H1 (cell line): ENCODE measurements at places on chromosomes 5 and 9. TPM values are rescaled to one million over a fixed set of nuclear protein-coding genes. Genes with fewer than 3 reads are reported as not detected.

The TBC1D13 gene
- 21.3 and 26.3 TPM in 2 replicates for total RNA-seq

The ECM2 gene
- total RNA-seq: not detected in 2 replicates

DNA sequence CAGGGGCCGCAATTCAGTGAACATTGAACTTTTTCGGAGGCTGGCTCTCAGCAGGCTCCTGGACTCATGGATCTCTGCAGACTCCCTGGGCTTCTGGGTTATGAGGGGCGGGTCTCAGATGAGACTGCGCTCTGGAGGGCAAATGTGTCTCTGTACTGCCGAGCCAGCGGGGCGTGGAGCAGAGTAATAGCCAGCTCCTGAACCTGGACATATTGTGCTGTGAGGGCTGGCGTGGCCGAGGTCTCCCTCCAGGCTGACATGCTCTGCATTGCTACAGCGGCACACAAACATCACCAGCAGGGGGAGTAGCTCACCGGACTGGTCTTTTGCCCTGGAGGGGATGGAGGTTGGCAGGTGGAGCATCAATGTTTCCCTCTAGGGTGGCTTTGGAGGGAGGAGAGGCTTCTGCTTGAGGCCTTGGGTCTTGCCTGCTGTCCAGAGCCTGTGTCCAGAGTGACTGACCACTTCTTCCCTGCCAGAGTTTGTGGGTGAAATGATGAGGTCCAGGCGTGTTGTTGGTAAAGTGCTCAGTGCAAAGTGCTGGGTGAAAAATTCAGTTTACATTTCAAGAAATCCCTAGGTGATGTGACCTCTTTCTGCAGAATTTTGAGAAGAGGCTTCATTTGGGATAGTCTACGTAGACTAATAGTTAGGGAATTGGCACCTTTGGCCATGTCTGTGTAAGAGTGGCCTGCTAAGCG is 10.9 kb upstream of the GADD45G start:
- no peak overlapping the region for H3K27ac ChIP-seq
- no peaks in the 10 kb centered on the region for H3K27me3 ChIP-seq
- H3K4me1 ChIP-seq: peaks cover 8% of the 10 kb centered on the region
- H3K4me3 ChIP-seq: no peak overlapping the region

DNA sequence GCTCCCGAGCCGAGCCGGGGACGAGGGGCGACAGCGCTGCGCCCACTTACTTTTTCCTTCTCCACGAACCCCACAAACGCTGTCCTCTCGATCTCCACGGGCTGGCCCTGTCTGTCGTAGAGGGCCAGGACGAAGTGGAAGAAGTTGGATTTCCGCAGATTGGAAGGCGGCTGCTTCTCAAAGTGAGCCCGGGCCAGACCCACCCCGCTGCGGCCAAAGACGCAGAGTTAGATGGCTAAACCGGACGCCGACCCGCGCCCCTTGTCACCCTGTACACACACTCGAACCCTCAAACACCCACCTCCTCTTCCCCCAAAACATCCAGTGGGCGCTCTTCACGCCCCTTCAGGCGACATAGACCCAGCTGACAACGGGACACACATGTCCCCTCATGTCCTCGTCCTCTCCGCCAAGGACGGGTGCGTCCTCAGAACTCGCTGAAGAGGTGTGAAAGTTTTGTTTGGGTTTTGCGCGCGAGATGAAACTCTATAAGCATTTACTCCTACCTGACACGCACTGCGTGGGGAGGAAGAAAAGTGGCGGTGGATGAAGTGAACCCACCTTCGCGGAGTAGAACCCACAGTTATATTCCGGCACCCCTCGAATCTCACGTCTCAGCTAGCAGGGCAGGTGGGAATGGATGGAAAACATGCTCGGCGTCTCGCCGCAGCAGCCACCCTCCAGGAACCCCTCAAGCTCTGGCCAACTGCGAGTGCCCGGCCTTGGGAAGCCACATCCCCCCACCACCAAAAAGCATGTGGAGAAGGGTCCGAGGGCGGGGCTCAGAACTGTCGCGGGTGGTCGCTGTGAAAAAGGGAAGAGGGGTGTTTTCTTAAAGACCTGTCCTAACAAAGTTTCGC is 2.6 kb downstream of the EBF1 start:
- no peak overlapping the region for H3K27ac ChIP-seq
- H3K36me3 ChIP-seq: no peaks in the 10 kb centered on the region
- no peak overlapping the region; the same call in 1 of the 2 replicates for H3K4me3 ChIP-seq
- peaks cover 30% of the 10 kb centered on the region for H3K4me1 ChIP-seq

- H3K27me3 ChIP-seq: no peaks in the 10 kb centered on the region
- no peaks in the 10 kb centered on the region; the same call in 1 of the 2 replicates for H3K36me3 ChIP-seq
- no peak for DNase-seq
- H3K4me3 ChIP-seq: peak overlapping the region; percentile 63
- peaks cover 5% of the 10 kb centered on the region for H3K4me1 ChIP-seq
Measured at GRCh38 chr5:1293416-1294205, 1.3 kb downstream of the TERT start.

DNA sequence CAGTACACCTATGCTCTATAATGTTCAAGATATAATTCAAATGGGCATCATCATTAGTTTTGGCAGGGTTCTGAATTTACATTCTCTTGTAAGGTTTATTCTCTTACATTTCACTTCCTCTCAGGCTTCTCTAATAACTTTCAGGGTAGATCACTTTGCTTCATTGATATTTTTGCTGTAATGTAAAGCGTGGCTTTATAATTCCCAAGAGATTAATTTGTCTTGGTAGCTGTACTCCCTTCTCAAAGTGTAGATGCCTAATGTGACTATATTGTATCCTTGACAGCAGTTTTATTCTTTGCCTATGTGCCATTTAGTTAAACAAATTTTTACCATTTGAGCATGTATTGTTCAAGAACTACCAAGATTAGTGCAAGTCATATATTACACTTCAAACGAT is 889.1 kb downstream of the TAF11L14 start:
- H3K4me3 ChIP-seq: no peak overlapping the region
- H3K27me3 ChIP-seq: no peaks in the 10 kb centered on the region
- no peak overlapping the region for H3K27ac ChIP-seq
- DNase-seq: no peak

DNA sequence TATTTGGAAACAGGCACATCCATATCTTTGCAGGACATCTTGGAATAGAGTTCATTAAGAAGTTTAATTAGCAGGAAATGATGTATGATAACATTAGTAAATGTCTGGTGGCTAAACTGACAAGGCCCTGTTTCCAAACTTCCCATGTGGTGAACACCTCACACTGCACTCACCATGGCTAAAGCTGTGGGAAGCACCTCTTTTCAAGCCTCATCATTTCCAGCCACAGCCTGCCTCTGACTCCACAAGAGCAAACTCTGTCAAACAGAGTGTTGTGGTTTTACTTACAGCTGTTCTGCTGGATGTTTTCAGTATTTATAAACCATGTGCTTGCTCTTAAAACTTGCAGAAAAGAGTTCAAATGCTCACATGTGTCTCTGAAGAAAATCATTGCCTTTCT is 14.9 kb upstream of the NDUFB6 start:
- H3K27me3 ChIP-seq: no peaks in the 10 kb centered on the region
- no peak overlapping the region for H3K4me3 ChIP-seq
- H3K27ac ChIP-seq: no peak overlapping the region
- no peaks in the 10 kb centered on the region for H3K4me1 ChIP-seq
- H3K36me3 ChIP-seq: no peaks in the 10 kb centered on the region
